ENCODE measurements at places on chromosomes 6 and 20. TPM values are rescaled to one million over a fixed set of nuclear protein-coding genes. Genes with fewer than 3 reads are reported as not detected.

Gene RSPO3
- total RNA-seq = 5.9 TPM

Gene TMEM74B
- total RNA-seq = 5.0 TPM

Gene DCDC2
- total RNA-seq = 14.2 TPM

Gene PRR18
- 2.9 TPM for total RNA-seq

Gene ADGB
- total RNA-seq = 9.6 TPM

Gene BMP2
- 28.8 TPM for total RNA-seq

DNA sequence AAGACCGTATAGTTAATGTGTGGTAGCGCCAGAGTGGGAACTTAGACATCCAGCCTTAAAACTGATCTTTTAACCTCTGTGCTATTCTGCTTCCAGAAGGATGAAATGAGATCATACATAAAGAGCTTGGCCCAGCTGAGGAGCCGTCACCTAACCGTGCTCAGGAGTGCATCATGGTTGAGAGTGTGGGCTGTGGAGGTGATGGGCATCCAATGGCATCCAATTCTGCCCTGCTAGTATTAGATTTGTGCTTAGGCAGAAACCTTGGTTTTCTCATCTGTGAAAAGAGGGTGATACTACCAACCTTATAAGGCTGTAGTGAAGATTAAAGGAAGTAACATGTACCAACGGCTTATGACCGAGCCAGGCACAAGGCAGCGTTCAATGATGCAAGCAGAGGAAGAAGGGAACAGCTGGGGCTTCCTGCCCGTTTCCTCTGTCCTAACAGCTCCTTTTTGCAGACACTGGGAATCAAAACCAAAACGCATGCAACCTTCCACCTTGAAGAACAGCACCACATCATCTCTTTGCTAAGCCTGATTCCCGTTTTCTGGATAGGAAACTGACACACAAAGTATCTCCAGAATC is 1.3 kb downstream of the SLC22A16 start:
- H3K27me3 ChIP-seq = peaks cover 9% of the 10 kb centered on the region
- DNase-seq = peak; percentile 18
- H3K4me3 ChIP-seq = no peak overlapping the region
- no peak overlapping the region for H3K27ac ChIP-seq

GRCh38 chr20:48414786-48415185 is 413.0 kb downstream of the PREX1 start:
- no peak overlapping the region for H3K27ac ChIP-seq
- H3K4me1 ChIP-seq = no peaks in the 10 kb centered on the region
- no peaks in the 10 kb centered on the region for H3K27me3 ChIP-seq

- H3K4me1 ChIP-seq = no peaks in the 10 kb centered on the region
- H3K4me3 ChIP-seq = no peak overlapping the region
- H3K36me3 ChIP-seq = no peaks in the 10 kb centered on the region
- no peak overlapping the region for H3K27ac ChIP-seq
- H3K27me3 ChIP-seq = no peaks in the 10 kb centered on the region
- DNase-seq = no peak
Observed at GRCh38 chr6:70103798-70104197, 199.1 kb downstream of the COL9A1 start.

DNA sequence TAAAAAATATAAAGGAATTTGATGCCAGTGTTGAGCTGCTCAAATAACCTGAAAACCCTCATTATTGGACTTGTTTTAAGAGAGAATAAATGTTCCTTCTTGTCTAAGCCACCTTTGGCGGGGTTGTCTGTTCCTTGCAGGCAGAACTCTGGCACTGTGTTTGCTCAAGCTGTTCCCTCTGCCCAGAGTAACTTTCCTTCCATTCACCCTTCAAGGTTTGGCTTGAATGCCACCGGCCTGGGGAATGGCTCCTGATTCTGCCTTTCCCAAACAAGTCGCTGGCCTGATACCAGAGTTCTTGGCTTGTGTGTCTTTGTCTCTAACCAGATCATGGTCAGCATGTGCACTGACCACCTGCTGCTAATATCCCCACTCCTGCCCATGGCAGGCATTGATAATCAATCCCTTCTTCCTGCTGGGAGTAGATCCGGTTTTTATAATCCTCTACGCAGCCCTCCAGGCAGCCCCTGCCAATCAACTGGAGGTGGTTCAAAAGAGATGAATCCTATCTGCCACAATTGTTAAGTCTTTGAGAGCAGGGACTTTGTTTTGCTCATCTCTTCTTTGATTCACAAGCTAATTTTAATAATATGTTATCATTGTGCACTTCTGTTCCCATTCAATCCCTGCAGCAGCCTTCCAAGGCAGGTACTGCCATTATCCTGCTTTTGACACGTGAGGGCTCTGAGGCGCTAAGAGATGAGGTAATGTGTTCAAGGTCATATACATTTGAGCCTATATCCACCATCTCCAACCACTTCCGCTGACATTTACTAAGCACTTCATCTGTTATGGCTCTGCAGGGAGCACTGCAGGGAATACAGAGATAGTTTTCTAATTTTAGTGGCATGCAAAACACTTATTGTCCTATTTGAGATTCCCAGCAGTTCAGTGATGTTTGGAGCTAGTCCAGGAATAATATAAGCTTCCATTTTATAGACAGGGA is 3.1 kb upstream of the CCM2L start:
- no peaks in the 10 kb centered on the region for H3K4me1 ChIP-seq
- no peaks in the 10 kb centered on the region for H3K27me3 ChIP-seq
- H3K36me3 ChIP-seq = no peaks in the 10 kb centered on the region
- peak; percentile 32 for DNase-seq

DNA sequence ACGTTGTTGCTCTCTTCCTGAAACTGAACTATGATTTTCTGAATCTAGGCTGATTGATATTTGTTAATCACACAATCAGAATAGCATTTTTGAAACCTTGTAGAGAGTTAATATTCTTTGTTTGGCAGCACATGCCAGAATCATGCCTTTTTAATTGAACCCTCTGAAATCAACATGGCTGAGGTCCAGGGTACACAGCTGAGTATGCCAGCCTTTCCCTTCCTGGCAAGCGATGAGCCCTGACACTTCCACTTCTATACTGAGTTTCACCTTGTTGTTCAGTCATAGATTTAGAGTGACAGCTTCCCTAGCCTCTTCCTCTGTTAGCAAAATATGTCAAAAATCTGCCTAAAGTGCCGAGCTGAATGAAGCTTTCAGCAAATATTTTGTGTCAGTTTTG is 6.8 kb downstream of the HDDC2 start:
- H3K36me3 ChIP-seq = peaks cover 11% of the 10 kb centered on the region
- H3K4me3 ChIP-seq = no peak overlapping the region
- H3K27me3 ChIP-seq = no peaks in the 10 kb centered on the region
- no peak for DNase-seq
- peaks cover 17% of the 10 kb centered on the region for H3K4me1 ChIP-seq

DNA sequence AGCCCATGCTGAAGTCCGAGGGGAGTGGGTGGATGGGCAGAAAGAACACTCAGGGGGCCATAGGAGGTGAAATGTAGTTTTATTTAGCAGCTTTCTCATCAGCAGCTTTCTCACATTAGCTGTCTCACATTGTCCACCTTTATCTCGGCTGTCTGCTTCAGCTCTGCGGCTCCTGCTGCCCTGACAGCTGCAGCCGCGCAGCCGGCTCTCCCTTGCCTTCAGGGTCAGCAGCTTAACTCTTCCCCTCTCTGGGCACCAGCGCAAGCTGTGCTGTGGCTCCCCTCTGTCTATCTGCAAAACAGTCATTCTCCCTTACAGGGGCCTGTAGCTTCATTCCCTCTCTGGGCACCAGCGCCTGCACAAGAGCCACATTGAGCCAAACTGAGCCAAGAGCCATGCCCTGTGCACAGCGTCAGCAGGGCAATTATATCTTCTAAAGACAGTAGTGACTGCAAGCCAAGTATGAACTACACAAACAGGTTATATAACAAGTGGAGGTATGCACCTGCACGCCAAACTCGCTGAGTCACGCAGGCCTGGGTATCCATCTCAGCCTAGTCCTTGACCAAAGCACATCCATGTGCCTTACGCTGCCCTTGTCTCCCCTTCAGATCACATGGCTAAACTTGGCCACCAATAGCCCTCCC is 198.8 kb downstream of the EYA2 start:
- H3K27me3 ChIP-seq = no peaks in the 10 kb centered on the region
- DNase-seq = no peak

DNA sequence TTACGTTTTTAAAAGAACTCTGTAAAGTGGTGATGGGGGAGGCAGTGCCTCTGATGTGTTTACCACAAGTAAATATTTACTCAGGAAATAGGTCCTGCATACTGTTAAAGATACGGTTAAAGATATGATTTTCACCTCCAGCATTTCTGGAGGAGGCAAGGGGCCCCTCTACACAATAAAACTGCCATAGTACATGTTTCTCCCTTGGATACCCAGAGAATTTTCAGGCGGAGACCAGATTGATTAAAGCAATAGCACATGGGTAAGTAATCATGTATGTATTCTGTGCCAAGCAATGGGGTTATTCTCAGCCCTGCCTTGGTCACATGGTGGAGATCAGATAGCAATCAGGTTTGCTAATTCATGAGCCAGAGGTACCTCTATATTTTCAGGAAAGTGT is 9.6 kb downstream of the RIPOR2 start:
- no peak overlapping the region for H3K4me3 ChIP-seq
- no peaks in the 10 kb centered on the region for H3K27me3 ChIP-seq
- no peak for DNase-seq
- H3K36me3 ChIP-seq = no peaks in the 10 kb centered on the region

DNA sequence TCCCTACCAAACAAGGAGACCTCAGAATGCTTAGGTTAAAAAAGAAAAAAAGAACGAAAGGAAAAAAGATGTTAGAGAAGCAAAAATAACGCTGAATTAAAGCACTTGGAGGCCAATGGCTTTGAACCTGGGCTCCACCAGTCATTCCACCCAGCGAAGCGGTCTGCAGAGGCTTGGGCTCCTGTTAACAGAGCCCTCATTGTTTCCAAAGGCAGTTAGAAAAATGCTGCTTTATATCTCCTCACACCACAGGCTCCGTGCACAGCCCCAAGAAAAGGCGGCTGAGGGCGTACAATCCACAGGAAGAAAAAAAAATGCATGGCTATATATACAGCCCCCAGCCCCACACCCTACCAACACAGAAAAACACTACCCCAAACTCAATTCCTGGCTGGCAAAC is 255.9 kb downstream of the FOXC1 start:
- no peak overlapping the region for H3K27ac ChIP-seq
- no peaks in the 10 kb centered on the region for H3K36me3 ChIP-seq
- DNase-seq = no peak
- no peaks in the 10 kb centered on the region for H3K4me1 ChIP-seq
- H3K27me3 ChIP-seq = peaks cover 66% of the 10 kb centered on the region

- H3K4me3 ChIP-seq = peak within 1 kb of the TSS; percentile 96
- H3K27ac ChIP-seq = peak within 1 kb of the TSS; percentile 96
- no peaks in the 10 kb centered on the region for H3K27me3 ChIP-seq
- no peaks in the 10 kb centered on the region for H3K4me1 ChIP-seq
- DNase-seq = peak; percentile 96
Observed at GRCh38 chr6:157323255-157323965, at the start of gene TMEM242. Gene TMEM242 (minus strand): TSS chr6:157323519. CDS start chr6:157323499, 20 bp downstream.

DNA sequence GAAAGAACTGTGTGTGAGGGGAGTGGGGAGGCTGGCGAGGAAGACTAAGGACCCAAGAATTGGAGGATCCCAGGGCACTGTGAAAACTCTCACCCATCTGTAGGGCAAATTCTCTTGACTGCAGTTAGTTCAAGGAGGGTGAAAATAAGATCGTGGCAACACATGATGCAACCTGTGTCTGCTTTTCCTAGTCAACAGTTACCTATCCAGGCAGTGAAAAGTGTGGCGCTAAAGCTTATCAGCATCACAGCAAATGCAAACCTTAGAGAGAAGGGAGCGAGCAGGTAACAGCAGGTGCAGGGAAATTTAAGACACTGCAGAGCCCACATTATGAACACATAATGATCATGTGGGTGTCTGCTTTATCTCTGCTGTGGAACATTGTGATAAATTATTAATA is 97.7 kb upstream of the SGK1 start:
- no peak overlapping the region for H3K27ac ChIP-seq
- no peak overlapping the region for H3K4me3 ChIP-seq
- H3K36me3 ChIP-seq = no peaks in the 10 kb centered on the region
- no peaks in the 10 kb centered on the region for H3K4me1 ChIP-seq

DNA sequence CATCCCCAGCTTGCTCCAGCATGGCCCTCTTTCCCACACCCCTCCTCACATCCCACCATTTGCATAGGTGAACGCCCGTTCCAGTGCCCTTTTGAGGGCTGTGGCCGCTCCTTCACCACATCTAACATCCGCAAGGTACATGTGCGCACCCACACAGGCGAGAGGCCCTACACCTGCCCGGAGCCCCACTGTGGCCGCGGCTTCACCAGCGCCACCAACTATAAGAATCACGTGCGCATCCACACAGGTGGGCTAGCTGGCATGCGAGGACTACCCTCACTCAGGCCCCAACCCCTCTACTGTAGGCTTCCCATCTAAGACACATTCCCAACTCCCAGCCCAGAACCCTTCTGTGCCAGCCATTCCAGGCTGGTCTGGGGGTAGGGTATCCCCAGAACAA is 6.1 kb upstream of the DEF6 start:
- H3K36me3 ChIP-seq = peaks cover 26% of the 10 kb centered on the region
- no peaks in the 10 kb centered on the region for H3K27me3 ChIP-seq
- H3K4me3 ChIP-seq = no peak overlapping the region
- H3K27ac ChIP-seq = no peak overlapping the region

DNA sequence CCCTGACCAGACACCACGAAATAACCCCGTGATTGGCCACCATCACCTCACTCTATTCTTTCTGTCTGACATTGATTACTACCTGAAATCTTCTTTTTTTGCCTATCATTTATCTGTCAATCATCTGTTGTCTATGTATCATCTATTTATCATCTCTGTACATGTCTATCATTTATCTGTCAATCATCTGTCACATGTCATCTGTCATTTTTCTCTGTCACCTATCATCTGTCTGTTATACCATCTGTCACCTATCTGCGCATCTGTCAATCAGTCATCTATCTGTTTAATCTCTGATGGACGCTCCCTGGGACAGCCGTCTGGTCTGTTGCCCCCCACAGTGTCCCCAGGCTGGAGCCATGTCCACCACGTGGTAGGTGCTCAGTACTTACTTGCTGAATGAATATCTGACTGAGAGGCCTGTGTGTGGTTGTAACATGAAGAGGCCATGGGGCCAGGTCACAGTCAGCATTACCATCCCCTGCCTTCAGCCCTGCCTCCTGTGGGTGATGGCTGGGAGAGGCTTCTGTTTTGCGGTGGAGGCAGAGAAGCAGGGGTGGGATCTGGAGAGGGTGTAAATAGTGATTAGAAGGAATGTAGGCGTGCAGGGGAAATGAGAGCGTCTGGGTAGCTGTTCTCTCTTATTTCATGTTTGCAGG is 302.7 kb downstream of the QKI start:
- H3K4me1 ChIP-seq = no peaks in the 10 kb centered on the region
- DNase-seq = peak; percentile 45
- no peak overlapping the region for H3K4me3 ChIP-seq

All from lung (tissue), 17 donors.